ENCODE measurements at places on chromosomes 3 and 15.

DNA sequence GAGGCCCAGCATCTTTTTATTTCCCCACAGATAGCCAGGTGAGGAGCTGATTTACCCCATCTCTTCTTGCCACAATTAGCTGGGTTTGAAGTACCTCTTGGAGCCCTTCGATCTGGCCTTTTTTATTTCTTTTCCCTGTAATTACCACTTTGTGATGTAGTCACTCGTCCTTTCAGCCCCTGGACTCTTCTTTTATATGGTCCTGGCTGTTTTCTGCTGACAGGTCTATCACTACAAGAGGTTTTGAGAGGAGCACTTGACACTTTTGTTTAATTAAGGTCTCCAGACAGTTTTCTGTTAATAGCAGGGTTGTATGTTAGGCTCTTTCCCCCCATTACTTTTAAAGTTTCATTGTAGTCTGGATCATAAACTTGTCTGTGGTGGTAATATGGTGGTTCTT lies 11.8 kb downstream of the ATXN7 start:
- DNase-seq, result no peak

- no peak for DNase-seq
Measured at GRCh38 chr3:59538753-59539432, 489.1 kb upstream of the CFAP20DC start.

GRCh38 chr3:174619239-174619638 lies 239.9 kb upstream of the NAALADL2 start:
- no peak for DNase-seq

DNA sequence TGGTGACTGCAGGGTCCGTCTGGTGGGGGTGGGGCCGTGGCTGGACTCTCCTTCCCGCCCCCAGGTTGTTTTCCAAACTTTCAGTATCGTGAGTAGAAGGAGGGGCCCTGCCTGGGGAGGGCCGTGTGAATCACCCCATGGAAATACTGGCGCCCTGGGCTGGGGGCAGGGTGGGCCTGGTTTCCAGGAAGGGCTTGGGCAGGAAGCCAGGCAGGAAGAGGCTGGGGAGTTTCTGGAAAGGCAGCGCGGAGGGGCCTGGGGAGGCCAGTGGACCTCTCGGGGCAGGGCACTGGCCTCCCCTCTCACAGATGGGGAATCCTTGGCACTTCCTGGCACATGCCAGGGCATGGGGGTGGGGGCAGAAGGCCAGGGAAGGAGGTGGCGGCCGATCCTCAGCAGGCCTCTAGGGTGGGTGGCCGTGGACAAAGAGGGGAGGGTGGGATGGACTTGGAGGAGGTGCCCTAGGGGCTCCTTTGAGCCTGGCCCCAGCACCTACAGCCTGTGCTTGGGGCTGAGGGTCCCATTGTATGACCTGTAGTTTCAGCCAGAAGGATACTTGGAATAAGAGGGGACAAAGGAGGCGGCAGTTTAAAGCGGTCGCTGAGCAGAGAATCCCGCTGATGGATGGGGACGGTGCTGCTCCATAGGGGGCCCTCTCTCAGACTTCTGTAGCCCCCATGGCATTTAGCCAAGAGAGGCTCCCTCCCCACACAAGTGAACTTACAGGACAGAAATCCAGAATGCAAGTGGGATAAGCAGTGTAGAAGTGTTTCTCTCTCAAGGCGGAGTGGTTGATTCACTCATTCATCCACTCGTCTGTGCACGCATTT lies 56.5 kb upstream of the GATA2 start:
- DNase-seq, result peak; percentile 89

Data from fibroblast of skin of back (primary cell).